ENCODE measurements at places on chromosomes 7 and 10.

- DNase-seq = no peak
These were observed 984.7 kb upstream of the CELF2 start for GRCh38 chr10:10032991-10033390.

GRCh38 chr10:86290933-86291615 lies 75.5 kb downstream of the GRID1 start:
- DNase-seq = no peak

DNA sequence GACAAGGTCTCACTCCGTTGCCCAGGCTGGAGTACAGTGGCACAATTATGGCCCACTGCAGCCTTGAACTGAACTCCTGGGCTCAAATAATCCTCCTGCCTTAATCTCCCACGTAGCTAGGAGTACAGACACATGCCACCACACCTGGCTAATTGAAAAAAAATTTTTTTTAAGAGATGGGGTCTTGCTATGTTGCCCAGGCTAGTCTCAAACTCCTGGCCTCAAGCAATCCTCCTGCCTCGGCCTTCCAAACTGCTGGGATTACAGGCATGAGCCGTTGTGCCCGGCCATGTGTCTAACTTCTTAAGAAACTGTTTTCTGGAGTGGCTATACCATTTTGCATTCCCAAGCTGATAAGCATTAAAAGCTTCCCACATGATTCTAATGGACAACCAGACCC lies 9.5 kb upstream of the EFCAB10 start:
- no peak for DNase-seq

DNA sequence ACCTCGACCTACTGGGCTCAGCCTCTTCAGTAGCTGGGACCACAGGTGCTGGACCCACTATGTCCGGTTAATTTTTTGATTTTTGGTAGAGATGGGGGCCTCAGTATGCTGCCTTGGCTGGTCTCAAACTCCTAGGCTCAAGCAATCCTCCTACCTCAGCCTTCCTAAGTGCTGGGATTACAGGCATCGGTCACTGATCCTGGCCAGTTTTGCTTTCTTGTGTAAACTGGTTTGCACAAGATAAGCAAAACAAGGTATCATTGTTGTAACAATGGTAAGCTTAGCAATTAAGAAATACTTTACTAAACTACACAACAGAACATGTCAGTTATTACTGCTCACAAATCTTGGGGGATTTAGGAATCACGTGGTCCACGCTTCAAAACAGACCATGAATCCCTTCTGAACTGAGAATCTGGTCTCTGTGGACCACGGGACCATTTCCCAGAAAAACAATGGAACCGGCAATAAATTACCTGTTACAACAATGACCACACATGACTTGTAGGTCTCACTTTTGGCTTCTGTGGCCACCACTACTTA lies 36.8 kb downstream of the RSU1 start:
- no peak for DNase-seq

GRCh38 chr7:77217474-77218185 lies 18.0 kb upstream of the FGL2 start:
- no peak for DNase-seq

GRCh38 chr10:53135213-53135896 lies 362.8 kb upstream of the MBL2 start:
- no peak for DNase-seq

DNA sequence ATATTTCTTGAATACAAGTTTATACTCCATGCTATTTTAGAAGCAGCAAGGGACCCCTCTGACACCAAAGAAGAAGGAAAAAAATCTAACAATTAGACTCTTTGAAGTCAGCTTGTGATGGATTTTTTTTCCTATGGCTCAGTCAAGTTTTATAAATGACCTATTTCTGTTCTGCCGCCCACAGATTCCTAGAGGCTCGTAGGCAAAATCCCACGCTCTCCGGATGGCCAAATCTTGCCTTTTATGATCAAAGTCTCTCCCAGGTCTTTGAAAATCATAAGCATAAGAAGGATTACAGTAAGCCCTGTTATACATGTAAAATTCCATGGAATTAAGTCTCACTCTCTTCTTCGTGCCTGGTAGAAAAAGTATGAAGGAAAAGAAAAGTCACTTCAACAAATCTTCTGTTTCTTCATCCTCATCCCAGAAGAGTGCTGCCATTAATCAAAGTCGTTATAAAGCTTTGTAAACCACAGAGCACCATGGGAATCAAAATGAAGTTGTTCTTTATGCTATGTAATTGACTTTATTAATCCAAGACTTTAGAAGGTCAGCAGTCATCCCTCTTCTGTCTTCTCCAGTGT lies 33.1 kb downstream of the ASB13 start:
- no peak for DNase-seq

DNA sequence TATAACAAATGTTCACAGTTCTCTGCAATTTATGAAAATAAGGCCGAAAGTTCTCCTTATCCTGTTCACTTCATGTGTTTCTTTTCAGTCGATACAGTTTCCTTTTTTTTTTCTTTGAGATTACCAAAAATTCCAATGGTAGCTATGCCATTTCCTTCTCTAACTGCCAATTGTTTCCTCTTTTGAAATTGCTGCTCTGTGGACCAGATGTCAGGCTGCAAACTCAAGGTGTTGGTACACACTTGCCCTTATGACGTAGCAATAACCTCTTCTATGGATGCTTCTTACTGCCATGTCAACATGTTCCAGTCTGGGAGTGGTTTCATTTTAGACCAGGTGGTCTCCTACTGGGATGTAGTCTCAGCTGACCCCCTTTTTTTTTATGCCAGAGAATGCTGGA lies 52.9 kb downstream of the CASD1 start:
- no peak for DNase-seq

DNA sequence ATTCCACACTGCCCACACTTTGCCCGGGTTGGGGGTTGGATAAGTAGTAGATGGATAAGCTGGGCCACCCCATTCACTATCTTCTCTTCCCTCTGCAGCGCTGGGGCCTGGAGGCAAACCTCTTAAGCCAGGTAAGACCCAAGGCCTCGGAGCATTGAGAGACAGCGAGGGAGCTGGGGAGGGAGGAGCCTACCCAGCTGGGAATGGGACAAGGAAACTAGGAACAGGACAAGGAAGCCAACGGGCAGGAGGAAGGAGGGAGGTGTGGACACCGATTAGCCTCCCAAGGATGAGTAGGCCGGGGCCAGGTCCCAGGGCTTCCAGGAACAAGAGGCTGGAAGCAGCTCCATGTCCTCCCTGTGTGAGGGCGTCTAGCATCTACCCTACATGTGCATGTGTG lies 9.6 kb downstream of the ELN start:
- no peak for DNase-seq

GRCh38 chr7:147516391-147516790 lies 1074.2 kb upstream of the C7orf33 start:
- DNase-seq = no peak

DNA sequence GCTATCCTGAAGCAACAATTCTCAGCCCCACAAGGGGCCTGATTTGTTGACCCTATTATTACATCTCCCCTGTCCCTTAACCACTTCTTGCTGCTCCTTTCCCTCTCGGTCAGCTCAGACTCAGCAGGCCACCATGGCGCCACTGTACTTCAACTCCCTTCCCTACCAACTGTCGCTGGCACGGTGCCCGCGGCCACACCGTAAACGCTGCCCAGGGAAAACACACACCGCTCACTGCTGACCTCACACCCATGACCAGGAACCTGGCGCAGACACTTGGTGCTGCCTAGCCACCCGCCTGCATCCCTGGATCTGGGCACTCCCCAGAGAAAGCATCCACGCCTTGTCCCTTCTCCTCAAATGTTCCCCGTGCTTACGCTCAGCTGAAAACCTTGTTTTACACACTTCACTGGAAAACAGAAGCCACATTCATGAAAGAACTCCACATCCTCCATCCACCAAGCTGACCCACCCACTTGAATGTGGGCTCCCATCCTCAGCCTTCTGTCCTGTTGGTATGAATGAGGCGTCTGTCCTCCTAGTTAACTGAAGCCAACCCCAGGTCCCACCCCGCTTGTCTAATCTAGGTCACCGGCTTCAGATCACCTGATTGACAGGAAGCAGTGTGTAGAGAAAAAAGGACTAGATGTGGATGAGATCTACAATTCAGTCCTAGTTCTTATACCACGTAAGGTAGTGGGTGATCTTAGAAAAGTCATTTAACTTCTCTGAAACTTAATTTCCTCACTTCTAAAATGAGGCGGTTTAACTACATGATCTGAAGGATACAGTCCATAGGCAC lies 28.5 kb upstream of the CRYGN start:
- DNase-seq = no peak

DNA sequence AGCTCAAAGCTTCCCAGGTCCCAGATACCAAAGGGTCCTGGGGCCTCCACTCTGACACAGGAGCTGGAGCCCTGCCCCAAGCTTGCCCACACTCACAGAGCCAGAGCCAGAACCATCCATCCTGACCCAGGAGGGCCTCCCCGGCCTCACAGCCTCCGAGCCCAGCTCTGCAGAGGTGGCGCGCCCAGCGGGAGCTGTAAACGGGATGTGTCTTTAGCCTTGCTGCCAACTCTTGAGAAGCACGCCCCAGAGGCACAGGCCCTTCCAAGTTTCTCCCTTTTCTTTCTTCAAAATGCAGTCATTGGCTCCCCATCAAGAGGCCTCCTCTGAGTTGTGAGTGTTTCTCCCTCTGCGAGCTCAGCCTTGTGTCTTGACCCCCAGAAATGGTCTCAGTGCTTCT lies 75.0 kb downstream of the PDGFA start:
- no peak for DNase-seq

- DNase-seq = no peak
These were observed 31.0 kb downstream of the CUX1 start for GRCh38 chr7:101848208-101848951.

GRCh38 chr7:47844311-47844710 lies 104.0 kb downstream of the PKD1L1 start:
- DNase-seq = no peak

DNA sequence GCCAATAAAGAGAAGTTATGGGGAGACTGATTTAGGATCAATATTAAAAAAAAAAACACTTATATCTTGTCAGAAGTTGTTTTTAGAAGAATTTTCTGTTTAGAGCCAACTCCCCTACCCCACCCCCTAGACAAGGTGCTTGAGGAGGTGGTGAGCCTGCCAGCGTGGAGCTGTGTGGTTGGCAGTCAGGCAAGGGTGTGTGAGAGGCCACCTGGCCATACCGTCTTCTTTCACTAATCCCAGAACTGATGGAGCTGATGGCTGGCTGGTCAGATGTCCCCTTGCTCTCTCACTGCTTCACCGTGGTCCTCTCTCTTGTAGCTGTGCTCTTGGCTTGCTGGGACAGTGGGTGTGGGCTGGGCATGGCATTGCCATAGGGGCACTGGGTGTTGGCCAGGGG lies 34.3 kb downstream of the NACAD start:
- DNase-seq = no peak

DNA sequence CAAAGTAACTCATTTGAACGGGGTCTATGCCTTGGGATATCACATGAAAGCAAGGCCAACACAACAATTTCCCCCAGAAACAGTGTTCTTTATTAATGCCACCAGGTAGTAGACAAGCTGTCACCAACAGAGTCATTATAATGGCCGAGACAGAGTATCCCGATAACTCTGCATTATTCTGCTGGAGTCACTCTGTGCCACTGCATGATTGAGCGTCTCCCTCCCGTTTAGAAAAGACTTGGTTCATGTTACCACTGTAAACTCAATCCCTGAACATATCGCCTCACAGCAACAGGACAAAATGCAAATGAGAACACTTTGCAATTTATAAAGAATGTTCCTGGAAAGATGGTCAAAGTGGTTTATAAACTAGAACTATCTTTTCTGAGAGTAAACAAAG lies 932.5 kb downstream of the GATA3 start:
- no peak for DNase-seq

DNA sequence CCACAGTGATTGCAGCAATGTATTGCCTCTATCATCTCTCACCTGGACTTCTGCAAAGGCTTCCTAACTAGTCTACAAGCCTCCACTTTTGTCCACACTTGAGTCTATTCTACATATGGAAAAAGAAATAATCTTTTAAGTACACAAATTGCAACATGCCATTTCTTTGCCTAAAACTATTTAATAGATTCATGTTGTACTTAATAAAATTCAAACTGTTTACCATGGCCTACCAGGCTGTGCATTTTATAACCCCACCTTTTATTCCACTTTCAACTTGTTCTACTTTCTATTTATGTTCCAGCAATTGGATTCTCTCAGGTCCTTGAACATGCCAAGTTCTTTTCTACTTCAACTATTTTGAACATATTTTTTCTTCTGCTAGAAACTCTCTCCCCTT lies 128.7 kb downstream of the GPR85 start:
- DNase-seq = no peak

DNA sequence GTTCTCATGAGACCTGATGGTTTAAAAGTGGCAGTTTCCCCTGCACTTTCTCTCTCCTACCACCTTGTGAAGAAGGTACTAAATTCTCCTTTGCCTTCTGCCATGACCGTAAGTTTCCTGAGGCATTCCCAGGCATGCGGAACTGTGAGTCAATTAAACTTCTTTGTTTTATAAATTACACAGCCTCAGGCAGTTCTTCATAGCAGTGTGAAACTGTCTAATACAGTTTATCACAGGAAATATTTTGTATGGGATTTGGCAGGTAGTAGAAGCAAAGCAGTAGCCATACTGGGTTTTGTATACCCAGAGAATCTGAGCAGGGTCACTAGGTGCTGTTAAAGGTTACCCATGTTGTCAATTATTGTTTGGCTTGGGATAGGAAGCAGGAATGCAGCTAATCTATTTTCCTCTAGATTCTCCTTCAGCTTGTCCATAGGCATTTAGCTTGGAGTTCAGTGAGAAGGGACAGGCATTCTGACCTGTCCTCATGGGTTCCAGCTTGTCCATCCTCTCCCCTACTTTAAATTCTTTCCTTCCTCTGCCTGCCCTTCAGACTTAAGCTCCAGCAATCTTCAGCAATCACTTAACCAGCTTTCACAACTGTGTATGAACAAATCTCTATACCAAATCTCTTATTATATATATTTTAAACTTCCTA lies 186.7 kb downstream of the PCLO start:
- DNase-seq = no peak

DNA sequence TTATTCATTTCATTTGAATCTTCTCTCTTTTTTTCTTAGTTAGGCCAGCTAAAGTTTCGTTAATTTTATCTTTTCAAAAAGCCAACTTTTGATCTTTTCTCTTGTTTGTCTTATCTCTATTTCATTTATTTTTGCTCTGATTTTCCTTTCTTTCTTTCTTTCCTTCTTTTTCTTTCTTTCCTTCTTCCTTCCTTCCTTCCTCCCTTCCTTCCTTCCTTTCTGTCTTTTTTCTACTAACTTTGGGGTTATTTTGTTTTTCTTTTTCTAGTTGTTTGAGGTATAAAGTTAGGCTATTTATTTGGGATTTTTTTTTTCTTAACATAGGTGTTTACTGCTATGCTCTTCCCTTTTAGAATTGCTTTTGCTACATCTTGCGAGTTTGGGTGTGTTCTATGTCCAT lies 13.2 kb upstream of the ASB15 start:
- no peak for DNase-seq

Measured in T1000 (cell line).